ENCODE measurements at places on chromosomes 7 and 10.

- no peak for DNase-seq
Measured at GRCh38 chr7:55533729-55534080, 38.6 kb downstream of the VOPP1 start.

DNA sequence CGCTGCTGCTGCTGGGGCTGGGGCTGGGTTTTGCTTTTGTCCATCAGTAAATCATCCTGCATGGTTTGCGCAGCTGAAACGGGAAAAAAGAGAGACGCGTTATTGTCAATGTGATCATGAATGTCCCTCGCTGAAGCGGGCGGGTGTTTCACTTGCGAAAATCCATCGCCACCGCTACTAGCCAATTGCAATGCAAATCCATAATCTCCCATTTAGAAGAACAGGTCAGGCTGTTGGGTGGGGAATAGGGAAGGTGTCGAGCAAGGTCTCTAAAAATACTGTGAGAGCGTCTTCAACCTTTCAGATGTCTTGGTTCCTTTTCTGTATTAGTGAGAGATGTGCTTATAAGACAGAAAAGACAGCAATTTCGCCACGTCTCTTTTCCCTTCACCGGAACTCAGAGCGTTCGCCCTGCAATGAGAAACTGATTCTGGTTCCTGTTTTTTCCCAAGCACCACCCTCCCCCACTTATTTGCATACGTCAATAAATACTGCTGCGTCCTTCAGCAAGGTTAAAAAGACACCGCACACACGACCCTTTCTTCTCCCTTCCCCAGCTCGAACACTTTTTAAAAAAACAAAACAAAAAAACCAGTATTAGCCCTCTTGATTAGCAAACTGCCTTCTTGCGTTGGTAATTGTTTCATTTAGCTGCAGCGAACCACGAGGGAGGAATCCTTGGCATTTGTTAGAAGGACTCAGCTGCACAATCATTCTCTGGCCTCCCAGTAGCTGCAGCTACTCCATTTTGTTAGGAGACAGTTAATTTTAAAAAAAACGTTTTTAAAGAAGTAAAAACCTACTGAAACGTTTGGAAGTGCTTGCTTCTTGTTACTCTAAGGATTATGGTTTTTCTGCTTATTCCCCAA lies 50.4 kb downstream of the CPEB3 start:
- DNase-seq, result peak; percentile 59

DNA sequence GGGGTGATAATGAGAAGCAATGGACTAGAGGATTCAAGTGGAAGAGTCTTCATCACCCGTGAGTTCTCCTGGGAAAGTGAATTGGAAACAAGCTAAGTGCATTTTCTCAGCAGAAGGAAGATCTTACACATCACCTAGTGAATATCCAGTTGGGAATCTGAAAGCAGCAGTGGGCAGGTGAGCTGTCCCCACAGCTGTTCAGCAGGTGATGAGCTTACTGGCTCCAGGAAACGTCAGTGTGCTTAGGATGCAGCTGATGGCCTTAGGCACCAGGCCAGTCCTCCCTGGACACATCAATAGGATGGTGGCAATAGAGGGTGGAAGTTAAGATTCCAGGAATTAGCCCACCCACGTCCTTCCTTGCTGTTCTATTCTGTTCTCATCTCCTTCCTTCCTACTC lies 66.7 kb downstream of the NOD1 start:
- no peak for DNase-seq

DNA sequence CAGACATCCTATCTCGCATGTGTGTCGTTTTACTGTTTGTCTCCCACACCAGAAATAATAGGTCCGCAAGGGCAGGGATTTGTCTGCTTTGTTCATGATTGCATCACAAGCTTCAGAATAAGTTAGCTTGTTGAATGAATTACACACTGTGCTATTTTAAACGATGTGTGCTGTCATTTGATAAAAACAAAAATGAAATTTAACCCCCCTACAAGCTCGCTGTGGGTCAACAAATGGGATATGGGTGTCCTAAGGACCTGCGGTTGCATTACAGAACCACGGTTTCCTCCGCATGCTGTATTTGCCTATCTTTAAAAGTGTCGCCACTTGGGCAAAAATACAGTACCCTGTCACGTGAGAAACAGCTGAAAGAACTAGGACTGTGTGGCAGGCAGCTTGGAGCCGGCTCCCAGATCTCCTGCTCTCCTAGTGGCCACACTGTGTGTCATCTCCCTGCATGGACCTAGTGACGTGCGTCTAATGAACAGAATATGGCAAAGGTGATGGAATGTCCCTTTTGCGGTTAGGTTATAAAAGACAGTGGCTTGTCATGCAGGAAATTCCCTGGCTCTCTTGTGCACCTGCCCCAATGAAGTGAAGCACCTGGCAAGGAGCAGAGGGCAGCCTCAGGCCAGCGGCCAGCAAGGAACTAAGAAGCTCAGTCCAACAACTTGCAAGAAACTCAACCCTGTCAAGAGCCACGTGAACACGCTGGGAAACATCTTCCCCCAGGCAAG lies 32.9 kb upstream of the CRYGN start:
- DNase-seq, result no peak

DNA sequence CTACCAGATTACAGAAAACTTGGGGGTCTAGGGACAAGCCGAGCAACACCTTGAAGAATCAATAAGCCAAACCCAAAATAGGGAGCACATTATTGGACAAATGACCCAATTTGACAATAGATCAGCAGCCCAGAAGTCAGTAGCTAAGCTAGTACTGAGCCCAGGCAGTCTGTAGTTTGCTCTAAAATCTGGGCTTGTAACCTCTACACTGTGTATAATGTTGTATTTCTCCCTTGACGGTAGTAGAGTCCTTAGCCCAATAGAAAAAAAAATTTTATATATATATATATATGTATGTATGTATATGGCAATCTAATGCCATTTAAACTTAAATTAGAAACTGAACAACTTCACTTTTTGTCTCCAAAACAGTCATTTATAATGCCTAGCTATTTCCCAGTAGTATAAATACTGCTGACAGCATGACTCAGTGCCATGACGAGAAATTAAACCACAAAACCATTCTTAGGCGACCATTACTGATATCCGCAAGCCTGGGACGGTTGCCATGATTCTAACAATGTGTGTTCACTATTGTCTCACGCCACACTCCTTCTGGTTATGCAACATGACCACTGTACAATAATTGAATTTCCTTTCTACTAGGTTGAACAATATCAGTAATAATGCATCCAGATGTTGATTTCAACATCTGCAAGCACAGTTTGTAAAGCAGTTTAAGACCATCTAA lies 110.5 kb downstream of the IPMK start:
- DNase-seq, result no peak

DNA sequence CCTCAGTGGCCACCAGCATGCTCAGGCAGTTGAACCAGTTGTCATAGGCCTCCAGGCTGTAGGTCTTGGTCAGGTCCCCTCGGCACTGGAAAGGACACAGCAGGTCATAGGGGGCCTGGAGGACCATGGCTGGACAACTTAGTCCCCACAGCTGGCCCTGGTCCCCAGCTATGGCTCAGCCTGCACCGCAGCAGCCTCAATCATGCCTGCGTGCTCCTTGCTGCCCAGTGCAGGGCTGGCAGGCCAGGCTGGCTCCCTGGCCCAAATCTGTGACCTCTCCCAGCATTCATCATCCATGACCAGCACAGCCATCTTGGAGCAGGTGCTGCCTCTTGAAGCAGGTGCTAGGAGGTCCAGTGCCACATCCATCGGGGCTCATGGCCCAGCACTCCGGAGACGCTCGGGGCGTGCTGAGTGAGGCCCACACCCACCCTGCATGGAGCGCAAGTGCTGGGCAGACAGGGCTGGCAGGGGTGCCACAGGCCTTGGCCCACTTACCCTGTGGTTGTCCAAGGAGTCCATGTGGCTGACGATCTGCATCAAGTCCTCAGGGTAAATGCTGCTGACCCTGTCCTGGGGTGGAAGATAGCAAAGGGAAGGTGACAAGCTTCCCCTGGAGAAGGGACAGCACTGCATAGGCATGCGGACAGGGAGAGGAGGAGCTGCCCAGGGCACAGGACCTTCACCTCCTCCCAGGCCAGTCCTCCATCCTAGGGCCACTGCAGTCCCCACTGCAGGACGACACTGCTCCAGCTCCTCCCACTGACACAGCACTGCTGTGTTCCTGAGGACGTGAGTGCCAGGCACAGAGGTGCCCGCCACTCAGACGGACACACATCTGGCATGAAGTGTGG lies 61.7 kb downstream of the CSGALNACT2 start:
- no peak for DNase-seq

DNA sequence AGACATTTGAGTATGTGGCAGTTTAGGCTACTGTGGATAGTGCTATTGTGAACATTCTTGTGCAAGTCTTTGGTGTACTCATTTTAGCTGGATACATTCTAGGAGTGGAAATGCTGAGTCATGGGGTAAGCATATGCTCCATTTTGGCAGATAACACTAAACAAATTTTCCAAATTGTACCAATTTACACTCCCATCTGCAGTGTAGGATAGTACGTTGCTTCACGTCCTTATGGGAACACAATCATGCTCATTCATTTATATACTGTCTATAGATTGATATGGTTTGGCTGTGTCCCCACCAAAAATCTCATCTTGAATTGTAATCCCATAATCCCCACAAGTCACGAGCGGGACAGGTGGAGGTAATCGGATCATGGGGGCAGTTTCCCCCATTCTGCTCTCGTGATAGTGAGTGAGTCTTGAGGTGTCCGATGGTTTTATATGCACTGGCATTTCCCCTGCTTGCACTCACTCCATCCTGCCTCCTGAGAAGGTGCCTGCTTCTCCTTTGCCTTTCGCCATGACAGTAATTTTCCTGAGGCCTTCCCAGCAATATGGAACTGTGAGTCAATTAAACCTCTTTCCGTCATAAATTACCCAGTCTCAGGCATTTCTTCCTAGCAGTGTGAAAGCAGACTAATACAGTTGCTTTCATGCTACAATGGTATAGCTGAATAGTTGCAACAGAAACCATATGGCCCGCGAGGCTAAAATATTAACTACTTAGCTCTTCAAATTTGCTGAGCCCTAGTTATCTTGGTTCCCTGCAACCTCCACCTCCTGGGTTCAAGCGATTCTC lies 25.6 kb downstream of the RNF216 start:
- no peak for DNase-seq

DNA sequence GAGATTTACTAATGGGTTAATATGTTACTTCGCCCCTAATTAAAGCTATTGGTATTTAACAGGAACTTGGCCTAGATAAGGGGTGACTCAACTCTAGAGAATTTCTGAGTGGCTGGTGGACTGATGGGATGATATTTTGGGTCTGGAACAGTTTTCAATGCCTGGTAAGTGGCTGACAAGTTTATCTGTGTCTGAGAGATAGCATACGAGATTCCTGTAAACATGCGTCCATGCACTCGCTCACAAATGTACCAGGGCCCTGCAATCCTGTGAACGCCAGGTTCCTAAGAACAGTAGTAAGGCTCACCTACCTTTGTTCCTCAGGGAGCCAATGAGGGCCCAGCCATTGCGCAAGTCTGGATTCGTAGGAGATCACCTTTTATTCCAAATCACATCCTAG lies 683.8 kb upstream of the ANKRD30A start:
- peak; percentile 66 for DNase-seq

- no peak for DNase-seq
Measured at GRCh38 chr7:101567230-101567629, 61.9 kb downstream of the MYL10 start.

DNA sequence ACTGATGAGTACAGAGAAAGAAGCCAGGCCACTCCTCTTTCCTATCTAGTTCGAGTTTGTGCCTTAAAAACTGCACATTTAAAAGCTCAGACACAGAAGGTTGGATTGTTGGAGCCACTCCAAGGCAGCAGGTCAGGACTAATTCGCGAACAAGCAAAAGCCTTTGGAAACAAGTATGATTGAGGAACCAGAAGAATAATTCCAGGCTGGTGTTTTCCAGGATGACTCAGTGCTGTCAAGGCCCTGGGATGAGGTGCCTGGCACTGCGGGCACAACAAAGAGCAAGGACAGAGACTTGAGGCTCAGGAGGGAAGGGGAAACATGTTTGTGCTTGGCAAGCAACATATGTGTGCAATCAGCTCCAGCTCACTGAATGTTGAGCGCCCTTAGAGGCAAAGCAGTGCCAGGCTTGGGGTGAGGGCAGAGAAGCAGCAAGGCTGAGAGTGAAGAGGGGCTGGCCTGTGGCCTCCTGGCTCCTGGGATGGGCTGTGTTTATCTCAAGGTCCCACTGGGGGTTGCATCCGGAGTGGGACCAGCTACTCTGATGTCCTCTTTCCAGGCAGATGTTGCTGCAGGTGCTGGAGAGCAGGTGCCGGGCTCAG lies 44.1 kb downstream of the VSTM4 start:
- no peak for DNase-seq

DNA sequence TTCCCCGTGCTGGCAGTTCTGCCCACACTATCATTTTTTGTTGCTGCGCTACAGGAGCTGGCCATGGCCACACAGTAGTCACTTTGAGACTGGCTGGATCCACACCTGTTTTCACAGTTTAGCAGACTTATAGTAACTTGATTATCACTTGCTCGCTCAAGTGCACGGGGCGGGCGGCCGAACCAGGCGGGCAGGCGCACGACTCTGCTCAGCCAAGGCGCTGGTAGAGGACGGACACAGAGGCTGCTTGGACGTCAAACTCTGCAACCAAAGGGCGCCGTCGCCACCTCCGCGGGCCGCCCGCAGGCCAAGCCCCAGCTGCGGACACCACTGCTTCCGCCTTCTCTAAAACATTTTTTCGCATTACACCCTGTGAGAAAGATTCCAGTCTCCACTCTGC lies 38.4 kb upstream of the PHYHIPL start:
- DNase-seq, result no peak

GRCh38 chr10:52351914-52352330 lies 37.8 kb downstream of the DKK1 start:
- no peak for DNase-seq

GRCh38 chr10:29646960-29647461 lies 12.2 kb upstream of the SVIL start:
- DNase-seq, result no peak

GRCh38 chr10:117740691-117741222 lies 198.2 kb downstream of the EMX2 start:
- no peak for DNase-seq

GRCh38 chr10:132832186-132832969 lies 46.4 kb upstream of the NKX6-2 start:
- no peak for DNase-seq

- DNase-seq, result no peak
Measured at GRCh38 chr10:18418541-18419215, 232.7 kb downstream of the NSUN6 start.

DNA sequence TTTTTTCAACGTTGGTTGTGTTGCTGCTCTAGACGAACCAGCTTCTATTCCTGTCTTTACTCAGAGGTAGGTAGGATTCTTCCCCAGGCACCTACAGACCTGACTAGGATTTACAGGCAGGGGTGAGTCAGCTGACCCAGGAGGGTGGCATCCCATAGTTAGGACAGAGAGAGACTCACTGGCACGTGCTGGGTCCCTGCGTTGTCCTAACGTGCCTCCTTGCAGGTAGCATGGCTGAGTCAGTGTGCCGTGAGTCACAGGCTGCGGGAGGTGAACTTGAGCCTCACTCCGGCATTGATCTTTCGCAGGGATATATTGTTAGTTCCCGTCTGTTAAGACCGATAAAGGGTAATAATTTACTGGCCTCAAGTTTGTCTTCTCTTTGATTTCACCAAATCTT lies 96.5 kb downstream of the PFKFB3 start:
- DNase-seq, result no peak
